ENCODE measurements at places on chromosomes 2 and 18.

- DNase-seq = no peak
Measured at GRCh38 chr2:130358420-130359350, 2.8 kb downstream of the PTPN18 start.

DNA sequence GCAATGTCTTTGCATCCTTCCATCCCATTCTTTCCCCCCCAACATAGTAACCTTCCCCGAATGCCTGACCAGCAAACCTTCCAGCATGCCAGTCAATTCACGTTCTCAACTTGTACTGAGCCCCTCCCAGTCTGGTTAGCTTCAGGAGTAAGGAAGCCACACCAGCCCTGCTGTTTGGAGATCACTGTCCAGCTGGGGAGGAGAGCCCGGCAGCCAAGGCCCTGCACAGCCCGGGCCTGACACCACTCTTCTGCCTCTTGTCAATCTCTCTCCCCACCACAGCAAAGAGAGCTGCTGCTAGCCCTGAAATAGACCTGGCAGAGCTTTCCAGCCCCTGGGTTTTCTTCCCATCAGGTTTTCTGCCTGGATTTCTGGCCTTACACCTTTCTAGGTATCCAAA, 185.8 kb upstream of the ID2 start:
- DNase-seq = no peak

GRCh38 chr18:9140381-9140780, 3.8 kb downstream of the ANKRD12 start:
- DNase-seq = no peak

DNA sequence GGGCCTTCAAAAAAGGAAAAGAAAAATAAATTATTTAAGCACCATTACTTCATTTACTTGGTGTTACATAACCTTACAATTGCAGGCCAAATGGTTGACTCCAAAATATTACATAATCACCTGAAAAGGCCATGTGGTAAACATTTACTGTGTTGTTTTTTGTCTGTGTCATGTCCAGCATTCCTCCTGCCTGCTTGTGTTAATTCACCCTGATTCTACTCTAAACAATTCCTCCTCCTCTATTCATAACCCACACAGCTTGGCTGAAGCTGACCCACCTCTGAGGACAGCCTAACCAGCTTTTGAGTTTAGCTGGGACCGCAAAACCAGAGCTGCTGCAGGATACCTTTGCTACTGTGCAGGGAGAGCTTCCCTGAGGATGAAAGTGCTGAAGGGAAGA, 35.4 kb downstream of the TMX3 start:
- DNase-seq = no peak

- DNase-seq = peak; percentile 27
Measured at GRCh38 chr2:152718909-152719645, 657 bp downstream of the ARL6IP6 start.

- no peak for DNase-seq
Measured at GRCh38 chr2:207149249-207150213, 16.2 kb downstream of the KLF7 start.

GRCh38 chr2:121613152-121613551, 36.1 kb downstream of the CLASP1 start:
- peak; percentile 64 for DNase-seq

DNA sequence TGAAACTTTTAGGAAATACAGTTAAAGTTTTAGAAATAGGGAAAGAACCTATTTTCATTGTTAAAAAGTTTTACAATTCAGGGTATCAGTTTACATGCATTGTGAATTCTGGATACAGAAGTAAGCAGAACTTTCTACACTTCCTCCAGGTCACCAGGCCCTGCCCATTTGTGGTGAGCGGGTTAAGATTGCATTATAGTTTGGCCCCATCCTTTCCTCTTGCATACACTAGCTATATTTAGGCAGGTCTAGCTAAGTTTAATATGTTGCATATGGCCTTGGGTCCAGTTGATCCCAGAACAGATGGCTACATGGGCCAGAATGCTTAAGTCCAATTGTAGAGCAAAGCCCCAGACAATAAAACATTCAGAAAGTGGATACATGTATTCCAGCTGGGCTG, 4.8 kb downstream of the VWA3B start:
- no peak for DNase-seq

Measured in kidney capillary endothelial cell (primary cell).